Renal cortex interstitium (tissue), 15 donors: ENCODE measurements at places on chromosomes 6 and 20.

GRCh38 chr6:84749181-84749580, 15.2 kb downstream of the TBX18 start:
- no peak for DNase-seq

DNA sequence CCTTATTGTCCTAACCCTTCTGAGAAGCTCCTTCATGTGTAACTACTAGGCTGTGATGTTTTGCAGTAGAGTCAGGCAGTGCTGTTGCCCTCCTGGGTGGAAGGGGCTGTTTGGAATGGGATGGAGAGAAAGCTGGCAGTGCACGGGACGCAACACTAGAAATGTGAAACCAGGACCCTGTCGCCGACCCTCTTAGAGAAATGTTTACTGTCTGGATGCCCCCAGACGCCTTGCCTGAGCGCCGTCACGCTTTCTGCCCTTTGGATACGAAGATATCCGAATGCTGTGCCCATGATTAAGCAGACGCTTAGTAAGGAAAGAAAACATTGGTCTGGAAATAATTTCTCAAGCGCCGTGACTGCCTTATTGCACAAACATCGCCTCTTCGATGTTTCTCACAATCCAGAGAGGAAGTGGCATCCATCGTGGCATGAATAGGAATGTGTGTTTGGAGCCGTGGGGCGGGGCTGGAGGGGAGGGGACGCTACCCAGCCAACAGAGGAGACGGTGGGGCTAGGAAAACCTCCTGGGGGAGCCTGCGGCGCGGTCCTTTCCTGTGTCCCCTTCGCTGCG, 661 bp upstream of the PPP1R14C start:
- DNase-seq: no peak

GRCh38 chr6:28673787-28674671, 148.3 kb downstream of the GPX5 start:
- DNase-seq: no peak

- no peak for DNase-seq
Observed at GRCh38 chr6:162674452-162674851, 53.1 kb downstream of the PRKN start.

DNA sequence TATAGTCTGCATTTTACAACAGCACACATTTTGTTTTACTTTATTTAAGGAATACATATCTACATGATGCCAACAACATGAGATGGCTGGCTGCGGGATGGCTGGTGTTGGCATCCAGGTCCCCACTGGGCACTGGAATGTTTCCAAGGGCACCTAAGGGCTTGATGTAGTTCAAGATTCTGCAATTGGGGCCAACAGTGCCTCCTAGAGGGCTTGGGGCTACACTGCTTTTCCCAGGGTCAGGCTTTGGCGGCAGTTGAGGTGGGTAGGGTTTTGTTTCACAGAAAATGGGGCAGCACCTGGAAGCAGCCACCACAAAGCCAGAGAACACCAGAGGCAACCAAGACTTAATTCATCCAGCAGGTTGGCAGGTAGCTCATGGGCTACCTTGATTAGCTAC, 202.2 kb upstream of the PRND start:
- no peak for DNase-seq

- no peak for DNase-seq
Observed at GRCh38 chr6:79684876-79685275, 53.7 kb downstream of the SH3BGRL2 start.

- DNase-seq: no peak
Observed at GRCh38 chr20:7189231-7189630, 421.7 kb downstream of the BMP2 start.

DNA sequence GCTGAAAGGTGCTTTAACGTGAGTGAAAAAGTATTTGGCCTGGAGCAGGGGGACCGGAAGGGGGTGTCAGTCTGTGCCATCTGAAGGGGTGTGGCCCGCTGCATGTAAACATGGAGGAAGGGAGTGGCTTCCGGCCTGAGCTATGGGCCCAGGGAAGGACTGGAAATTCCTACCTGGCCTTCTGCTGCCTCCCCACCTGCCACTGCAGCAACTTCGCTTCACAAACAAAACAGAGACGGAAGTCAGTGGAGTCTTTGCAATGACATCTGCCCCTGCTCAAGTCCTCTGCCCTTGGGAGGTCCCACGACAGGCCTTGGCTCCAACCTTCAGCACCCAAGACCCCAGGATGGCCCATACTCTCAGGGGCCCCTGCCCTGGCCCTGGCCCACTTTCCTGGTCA, 28.1 kb upstream of the FOXP4 start:
- DNase-seq: no peak

DNA sequence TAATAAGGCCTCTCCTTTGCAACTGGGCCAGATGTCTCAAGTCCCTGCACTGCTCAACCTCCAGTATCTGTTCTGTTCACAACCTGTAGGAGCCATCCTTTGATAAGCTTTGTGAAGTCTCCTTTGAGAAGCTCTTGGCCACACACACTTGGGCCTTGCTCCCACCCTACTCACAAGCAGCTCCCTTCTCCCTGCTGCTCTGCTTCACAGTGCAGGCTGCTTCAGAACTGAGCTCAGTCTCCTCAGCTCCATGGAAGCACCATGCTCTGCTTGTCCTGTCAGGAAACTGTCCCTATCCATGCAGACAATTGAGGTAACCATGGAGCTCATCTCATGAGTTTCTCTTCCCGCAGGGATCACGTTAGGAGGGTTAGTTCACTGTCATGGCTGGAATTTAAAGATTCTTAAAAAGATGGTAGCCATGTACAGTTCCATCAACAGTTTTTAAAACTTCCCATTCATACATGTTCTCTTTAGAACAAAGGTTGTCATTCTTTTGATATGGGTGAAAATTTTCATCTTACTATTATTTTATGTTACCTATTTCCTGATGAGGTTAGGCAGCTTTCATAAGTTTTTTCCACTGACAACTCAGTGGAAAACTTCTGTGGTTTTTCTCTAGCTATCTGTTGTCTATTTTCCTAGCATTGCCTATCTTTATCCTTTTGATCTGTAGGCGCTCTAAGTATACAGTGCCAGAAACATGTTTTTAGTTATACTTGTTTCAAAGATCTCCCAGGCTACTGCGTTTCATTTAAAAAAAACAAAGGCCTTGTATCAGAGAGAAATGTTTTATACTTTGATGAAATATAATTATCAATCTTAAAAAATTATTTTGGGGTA, 62.6 kb downstream of the AK9 start:
- DNase-seq: no peak

GRCh38 chr20:54197621-54198604, 10.0 kb upstream of the PFDN4 start:
- DNase-seq: no peak

- no peak for DNase-seq
Observed at GRCh38 chr6:150966786-150967185, 101.3 kb downstream of the MTHFD1L start.

- DNase-seq: no peak
Observed at GRCh38 chr6:34020807-34021553, 124.9 kb downstream of the GRM4 start.

DNA sequence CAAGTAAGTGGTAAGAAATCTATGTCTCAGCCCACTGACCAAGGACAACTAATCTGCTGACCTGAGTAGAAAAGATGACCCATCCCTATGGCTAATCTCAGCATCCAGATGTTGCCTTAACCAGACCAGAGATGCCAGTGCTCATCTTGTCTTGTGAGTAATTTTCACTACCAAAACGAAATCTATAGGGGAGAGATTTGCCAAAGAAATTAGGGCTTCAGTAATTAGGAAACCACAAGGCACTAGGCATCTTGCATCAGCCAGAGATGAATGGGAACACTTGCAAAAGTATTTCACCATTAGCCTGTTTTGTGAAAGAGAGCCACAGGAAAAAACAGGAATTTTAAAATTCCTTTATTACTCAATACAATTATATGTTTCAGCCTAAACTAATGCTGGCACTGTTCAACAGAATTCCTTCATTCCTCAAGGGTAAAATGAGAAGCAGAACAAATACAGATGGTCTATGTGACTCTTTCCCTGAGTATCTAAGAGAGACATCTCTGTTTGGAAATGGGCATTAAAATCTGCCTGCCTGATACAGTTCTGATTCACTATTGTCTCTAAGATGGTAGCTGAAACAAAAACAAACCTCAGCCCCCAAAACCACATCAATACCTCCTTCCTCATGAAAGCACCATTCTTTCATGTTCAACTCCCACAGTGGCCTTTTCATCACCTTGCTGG, 87.8 kb downstream of the GMDS start:
- no peak for DNase-seq

- peak; percentile 33 for DNase-seq
Observed at GRCh38 chr6:135451617-135452190, 45.8 kb downstream of the AHI1 start.

DNA sequence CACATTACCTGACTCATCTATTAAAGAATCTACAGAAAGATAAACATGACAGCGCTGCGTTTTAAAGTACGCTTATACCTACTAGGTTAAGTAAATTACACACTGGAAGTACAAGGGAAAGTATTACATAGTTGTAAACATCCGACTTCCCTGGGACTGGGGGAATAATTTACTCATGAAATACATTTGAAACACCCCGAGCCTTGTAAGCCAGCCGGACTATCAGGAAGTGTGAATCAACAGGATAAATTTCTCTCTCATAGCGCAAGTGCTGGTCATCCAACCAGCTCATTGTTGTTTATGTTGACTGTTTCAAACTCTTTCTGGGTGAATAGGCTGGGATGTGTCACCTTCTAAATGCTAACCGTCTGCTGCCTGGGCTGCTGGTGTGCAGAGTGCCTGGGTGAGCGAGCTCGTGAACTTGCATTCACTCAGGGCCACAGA, 4.9 kb downstream of the BMP6 start:
- DNase-seq: no peak

DNA sequence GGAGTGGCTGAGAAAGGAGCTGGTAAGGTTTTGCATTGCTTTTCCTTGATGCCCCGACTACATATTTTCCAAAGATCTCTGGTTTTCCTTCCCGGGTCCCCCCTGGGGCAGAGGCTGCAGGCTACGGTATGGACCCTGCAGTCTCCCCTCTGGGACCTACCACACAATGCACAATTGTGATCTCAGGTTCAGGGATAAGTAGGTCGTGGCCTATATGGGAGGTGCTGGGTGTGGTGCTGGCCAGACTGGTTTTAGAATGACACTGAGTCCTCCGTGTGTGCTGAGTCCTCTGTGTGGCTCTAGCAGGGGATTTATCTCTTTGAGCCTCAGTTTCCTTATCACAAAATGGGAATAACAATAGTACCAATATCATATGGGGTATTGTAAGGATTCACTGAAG, 376 bp downstream of the C20orf202 start:
- DNase-seq: no peak

GRCh38 chr6:100176311-100176950, 182.4 kb upstream of the MCHR2 start:
- DNase-seq: peak; percentile 46
